Left lung (tissue), 14 donors: ENCODE measurements at places on chromosomes 2 and 18. TPM values are rescaled to one million over a fixed set of nuclear protein-coding genes. Genes with fewer than 3 reads are reported as not detected.

GRCh38 chr2:121148481-121148880, 136.5 kb downstream of the TFCP2L1 start:
- DNase-seq = no peak

- DNase-seq = no peak
Observed at GRCh38 chr2:215664847-215665525, 229.1 kb upstream of the FN1 start.

GRCh38 chr2:170715932-170716777, 1.0 kb downstream of the SP5 start:
- DNase-seq = peak; percentile 35

DNA sequence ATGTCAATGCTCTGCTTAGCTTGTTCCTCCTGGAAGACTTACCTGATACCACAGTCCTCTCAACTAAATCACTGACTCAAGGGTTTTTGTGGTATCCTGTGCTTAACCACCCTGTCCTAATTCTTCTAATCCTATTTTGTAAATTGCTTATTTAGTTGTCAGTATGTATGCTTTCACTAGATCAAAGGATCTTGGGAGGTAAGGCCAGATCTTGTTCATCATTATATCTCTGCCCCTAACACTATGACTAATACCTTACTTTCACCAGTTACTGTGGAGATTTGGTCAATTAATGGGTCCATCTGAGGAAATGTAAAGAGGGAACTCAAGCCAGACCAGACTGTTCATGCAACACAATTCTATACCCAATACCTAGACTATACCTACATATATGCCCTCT, 203.2 kb downstream of the GULP1 start:
- no peak for DNase-seq

GRCh38 chr2:46562451-46562840, 83.1 kb downstream of the TMEM247 start:
- DNase-seq = no peak

GRCh38 chr2:230268606-230269243, 43.2 kb downstream of the SP140 start:
- no peak for DNase-seq

GRCh38 chr18:32937597-32937996, 164.8 kb upstream of the KLHL14 start:
- DNase-seq = no peak

- no peak for DNase-seq
Observed at GRCh38 chr2:181764095-181764963, 84.0 kb upstream of the NEUROD1 start.

DNA sequence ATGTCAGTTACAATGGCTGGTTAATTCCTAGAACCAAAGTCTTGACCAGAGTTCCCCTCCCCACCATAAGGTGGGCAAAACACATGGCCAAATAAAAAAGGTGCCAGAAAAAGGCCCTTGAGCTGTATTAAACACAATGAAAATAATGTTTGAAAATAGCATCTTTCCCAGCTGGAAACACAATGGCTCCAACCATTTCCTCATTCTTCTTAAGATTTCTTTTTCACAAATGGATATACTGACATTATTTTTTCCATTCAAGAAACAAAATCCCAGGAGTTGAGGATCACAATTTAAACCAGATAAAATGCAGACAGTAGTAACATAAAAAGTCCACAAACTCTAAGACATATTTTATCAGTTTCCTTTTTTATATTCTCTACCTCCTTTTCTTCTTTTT, 143.8 kb downstream of the EXOC6B start:
- no peak for DNase-seq

DNA sequence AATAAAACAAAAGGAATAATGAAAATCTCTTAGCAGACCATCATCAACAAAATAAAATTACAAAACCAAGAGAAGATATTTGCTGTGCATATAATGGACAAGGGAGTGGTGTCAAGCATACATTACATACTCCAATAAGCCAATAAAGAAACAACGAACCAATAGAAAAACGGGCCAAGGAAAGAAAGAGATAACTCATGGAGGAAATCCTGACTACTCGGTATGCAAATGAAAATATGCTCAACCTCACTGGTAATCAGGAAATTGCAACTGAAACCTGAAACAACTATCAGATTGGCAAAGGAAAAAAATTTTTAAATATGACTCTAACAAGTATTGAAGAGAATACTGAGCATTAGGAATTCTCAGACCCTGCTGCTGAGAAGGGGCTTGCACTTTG, 84.7 kb downstream of the BCL2 start:
- DNase-seq = no peak

- peak; percentile 94 for DNase-seq
Observed at GRCh38 chr2:33108483-33109443, 162.0 kb downstream of the LTBP1 start.

GRCh38 chr2:239211396-239212094, 189.3 kb downstream of the HDAC4 start:
- no peak for DNase-seq

GRCh38 chr2:237698358-237698694, 70.9 kb downstream of the LRRFIP1 start:
- no peak for DNase-seq

GRCh38 chr2:180848393-180848792, 132.0 kb upstream of the UBE2E3 start:
- DNase-seq = no peak

DNA sequence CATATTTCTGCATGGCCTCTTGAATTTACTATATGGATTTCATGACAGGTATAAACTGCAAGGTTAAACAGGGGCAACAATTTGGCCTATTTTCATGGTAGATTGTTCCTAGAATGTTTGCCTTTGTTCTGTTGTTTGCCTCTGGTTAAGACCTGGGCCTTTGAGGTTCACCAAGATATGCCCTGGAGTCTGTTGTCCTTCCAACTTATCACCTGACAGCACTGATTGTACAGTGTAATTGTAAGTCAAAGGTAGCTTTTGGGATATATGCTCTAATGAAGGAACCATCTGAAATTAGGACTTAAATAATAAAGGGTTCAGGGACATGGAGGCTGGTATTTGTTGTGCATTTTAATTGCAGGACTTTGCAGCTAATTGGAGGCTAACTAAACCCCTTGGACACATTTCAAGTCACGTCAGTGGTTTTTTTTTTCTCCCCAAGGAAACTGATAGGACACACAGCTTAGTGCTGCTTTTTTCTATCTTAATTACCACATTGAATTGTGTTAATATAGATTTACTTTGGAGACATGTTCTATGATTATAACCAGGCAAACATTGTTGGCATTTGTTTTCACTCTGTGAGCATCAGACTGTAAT, 771.2 kb upstream of the LINC00305 start:
- DNase-seq = no peak

GRCh38 chr2:198285216-198285615, 480.8 kb downstream of the PLCL1 start:
- DNase-seq = no peak

GRCh38 chr2:112001136-112001715, 53.8 kb upstream of the TMEM87B start:
- DNase-seq = no peak

DNA sequence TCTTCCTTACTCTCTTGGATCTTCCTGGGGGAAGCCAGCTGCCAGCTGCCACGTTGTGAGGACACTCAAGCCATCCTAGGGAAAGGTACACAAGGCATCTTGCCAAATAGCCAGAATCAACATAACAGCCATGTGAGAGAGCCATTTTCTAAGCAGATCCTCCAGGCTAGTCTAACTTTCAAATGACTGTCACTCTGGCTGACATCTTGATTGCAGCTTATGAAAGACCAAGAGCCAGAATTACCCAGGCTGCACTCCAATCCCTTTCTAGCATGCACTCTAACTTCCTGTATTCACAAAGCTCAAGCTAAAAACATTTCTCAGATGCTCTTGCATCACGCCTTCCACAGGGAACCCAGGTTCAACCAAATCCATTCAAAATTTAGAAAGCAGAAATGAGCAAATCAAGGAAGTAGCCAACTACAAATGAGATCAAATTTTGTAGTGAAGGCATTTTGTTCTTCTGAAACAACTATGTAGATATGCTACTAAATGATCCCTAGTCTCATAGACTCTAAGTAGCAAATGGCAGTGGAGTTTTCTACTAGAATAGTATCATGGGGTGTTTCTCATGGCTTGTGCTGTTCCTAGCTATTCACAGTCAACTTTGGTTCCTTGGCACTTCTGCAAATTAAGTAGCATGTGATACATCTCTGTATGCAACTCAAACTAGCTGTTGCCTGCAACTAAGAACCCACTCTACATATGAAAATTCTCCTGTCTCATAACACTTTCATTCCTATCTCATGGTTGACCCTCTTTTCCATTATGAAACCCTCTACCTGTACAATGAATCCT, 281.9 kb downstream of the ZEB2 start:
- no peak for DNase-seq

DNA sequence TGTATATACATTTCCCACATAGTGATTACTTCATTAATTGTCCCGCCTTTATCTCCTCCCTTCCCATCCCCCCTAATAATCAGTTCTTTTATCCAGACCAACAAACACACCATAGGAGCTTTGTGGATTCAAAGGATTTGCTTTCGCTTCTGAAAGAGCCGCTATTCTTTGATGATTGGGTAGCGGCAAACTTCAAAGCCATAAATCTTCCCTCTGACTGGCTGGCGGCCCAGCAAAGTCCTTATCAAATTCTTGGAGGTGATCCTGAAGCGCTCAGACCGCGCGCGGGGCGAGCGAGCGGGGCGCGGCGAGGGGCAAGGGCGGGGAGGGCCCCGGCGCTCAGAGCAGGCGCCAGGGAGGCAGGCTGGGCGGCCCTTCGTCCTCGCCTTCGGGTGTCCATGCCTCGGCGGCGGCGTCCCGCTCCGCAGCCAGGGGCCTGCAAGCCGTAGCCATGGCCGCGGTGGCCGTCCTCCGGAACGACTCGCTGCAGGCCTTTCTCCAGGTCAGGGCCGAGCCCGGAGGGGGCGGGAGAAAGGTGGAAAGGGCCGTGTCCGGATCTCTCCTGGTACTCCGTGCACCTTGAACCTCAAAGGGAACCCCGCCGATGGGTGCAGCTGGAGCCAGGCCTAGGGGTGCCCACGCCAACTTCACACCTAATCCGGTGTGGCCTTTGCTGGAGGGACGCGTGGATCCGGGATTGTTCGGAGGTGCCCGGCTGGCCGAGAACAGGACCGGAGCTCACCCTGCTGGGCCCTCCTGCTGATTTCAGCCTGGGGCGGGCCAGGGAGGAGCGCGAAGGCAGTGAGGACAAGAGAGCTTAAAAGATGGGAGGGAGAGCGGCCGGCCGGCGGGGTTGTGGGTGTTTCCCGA, at the start of gene SP5:
TSS of gene SP5 (plus strand) at position 276 of the 870 bp plus-strand sequence. CDS start at position 452, 176 bp downstream.
- DNase-seq = peak; percentile 64

DNA sequence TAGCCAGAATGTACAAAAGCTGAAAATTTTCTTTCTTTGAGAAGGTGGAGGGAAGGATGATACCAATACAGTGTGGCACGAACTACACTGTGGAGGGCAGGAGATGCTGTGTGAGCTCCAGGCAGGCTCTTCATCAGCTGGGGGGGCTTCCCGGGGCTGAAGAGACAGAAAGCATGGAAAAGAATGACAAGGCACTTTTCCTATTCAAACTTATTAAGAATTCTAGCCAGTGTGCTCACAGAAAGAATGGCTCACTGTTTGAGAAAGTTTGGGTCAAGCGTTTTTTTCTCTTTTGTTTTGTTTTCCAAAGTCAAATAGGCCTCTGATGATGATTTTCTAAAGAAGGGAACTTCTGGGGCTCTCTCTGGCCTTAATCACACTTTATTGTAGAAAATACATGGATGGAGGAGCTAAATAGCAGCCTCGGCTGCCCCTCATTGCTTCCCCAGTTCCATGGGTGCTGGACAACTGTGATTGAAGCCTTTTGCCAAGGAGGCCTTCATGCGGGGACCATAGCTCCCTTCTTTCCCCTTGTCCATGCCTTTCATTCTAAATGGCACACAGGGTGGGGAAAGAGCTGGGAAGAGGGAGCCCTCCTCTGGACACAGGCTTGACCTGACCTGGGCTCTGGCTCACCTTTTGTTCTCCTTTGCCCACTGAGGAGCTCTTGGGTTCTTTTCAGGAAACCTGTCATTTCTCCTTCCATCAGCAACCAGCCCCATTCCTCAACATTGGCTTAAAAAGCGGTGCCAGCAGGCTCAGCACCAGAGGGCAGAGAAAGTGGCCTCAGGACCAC, 130.6 kb downstream of the TDRD15 start:
- no peak for DNase-seq

GRCh38 chr2:178397002-178397605, 53.9 kb downstream of the PRKRA start:
- no peak for DNase-seq

CYP26B1 gene
- polyA plus RNA-seq = 5.0 TPM

C2orf80 gene
- polyA plus RNA-seq = not detected

SANBR gene
- polyA plus RNA-seq = 36.9 TPM

KYNU gene
- 0.81 TPM for polyA plus RNA-seq

TTN gene
- polyA plus RNA-seq = 2.0 TPM

ABCB11 gene
- 0.23 TPM for polyA plus RNA-seq

SERPINE2 gene
- 77.7 TPM for polyA plus RNA-seq
